ENCODE measurements at places on chromosomes 4 and X.
A peak's percentile ranks its signal among the peaks of the same experiment; 100 is the strongest.

GRCh38 chrX:119067023-119067739, 5.6 kb upstream of the CT47C1 start:
- peak; percentile 63 for DNase-seq

DNA sequence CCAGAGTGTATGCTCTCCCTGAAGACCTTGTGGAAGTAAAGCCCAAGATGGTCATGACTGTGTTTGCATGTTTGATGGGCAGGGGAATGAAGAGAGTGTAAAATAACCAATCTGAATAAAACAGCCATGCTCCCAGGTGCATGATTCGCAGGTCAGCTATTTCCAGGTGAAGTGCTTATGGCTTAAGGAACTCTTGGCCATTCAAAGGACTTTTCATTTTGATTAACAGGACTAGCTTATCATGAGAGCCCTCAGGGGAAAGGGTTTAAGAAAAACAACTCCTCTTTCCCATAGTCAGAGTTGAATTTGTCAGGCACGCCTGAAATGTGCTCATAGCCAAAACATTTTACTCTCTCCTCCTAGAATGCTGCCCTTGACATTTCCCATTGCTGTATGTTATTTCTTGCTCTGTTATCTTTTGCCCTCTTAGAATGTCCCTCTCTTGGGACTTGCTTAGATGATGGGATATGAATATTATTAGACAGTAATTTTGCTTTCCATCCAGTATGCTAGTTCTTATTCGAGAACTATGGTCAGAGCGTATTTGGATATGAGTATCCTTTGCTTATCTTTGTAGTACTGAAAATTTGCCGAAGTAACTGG, 88.6 kb downstream of the PLS3 start:
- DNase-seq: no peak

GRCh38 chr4:23789762-23790161, 100.1 kb downstream of the PPARGC1A start:
- no peak for DNase-seq

DNA sequence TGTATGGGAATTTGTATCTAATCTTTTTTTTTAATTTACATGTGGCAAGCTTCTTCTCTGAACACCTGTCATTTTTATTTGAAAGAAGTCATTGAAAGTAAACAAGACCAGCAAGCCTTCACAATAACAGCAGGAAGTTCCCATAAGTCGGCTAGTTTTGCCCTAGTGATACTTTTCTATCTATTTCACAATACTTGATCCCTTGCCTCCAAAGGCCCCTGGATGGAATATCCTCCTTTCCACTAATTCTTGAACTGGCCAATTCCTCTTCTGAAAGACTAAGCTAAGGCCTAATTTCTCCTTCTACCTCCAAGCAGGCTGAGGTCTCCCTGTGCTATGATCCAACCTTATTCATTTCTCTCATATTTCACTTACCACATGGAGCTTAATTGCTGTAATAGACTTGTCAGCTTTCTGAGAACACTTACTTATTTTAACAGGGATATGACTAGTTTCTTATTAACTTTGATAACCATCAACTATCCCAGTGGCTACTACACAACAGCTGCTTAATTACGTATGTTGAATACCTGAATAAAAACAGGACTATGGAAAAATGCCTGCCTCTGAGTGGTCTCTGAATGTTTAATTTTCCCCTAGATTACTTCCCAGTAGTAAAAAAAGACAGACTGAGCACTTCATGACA, 194.2 kb downstream of the MAD2L1 start:
- no peak for DNase-seq

DNA sequence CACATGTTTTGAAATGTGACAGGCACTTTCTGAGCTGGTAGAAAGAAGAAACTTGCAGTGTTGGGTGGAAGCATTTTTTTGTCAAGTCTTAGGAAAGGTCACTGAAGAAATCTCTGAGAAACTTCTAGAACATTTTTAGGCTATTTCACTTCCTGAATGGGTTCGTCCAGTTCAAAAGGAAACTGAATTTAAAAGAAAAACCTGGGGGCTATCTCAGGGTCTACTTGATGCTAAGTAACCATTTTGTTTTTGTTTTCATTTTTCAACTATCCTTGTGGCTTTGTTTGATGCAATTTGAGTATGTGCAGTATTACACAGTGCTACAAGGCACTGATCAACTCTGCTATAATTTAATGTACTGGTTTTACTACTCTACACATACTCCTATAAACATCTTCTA, 34.0 kb upstream of the AMOT start:
- no peak for DNase-seq

GRCh38 chr4:4509521-4509920, 32.3 kb downstream of the STX18 start:
- no peak for DNase-seq

- no peak for DNase-seq
Observed at GRCh38 chrX:29432534-29432933, 782.8 kb upstream of the MAGEB2 start.
